ENCODE measurements at places on chromosomes 3 and 15.
A peak's percentile ranks its signal among the peaks of the same experiment; 100 is the strongest.

GRCh38 chr3:181943285-181943684 lies 231.6 kb downstream of the SOX2 start:
- no peak for DNase-seq

DNA sequence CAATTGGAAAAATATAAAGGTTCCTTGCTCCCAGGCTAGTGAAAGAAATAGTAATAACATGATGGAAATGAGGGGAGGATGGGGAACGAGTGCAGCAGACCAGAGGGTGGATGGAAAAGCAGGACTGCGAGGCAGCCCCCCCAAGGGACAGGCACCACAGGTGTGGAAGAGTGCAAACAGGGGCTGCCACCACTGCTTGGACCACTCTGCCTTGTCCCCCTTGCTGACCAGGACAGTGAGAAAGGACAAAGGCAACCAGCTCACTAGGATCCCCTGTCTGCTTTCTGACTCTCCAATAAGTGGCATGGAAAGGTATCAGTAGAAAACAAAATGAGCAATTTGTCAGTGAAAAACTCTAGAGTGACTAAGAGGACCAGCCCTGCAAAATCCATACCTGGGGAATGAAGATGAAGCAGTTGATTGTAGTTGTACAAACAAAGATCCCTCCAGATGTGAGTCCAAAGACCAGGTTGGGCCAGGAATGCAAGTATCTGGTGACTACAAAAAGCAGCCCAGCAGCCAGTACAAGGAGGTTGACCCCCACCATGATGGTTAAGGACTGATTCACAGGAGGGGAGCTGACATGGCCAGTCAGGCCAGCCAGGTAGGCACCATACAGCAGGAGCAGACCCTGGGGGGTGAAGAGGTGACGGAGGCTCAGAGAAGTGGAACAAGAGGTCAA lies 86.6 kb upstream of the GSK3B start:
- DNase-seq = no peak

GRCh38 chr3:187808527-187808895 lies 63.2 kb upstream of the BCL6 start:
- no peak for DNase-seq

GRCh38 chr3:18124501-18124900 lies 300.6 kb downstream of the SATB1 start:
- no peak for DNase-seq

DNA sequence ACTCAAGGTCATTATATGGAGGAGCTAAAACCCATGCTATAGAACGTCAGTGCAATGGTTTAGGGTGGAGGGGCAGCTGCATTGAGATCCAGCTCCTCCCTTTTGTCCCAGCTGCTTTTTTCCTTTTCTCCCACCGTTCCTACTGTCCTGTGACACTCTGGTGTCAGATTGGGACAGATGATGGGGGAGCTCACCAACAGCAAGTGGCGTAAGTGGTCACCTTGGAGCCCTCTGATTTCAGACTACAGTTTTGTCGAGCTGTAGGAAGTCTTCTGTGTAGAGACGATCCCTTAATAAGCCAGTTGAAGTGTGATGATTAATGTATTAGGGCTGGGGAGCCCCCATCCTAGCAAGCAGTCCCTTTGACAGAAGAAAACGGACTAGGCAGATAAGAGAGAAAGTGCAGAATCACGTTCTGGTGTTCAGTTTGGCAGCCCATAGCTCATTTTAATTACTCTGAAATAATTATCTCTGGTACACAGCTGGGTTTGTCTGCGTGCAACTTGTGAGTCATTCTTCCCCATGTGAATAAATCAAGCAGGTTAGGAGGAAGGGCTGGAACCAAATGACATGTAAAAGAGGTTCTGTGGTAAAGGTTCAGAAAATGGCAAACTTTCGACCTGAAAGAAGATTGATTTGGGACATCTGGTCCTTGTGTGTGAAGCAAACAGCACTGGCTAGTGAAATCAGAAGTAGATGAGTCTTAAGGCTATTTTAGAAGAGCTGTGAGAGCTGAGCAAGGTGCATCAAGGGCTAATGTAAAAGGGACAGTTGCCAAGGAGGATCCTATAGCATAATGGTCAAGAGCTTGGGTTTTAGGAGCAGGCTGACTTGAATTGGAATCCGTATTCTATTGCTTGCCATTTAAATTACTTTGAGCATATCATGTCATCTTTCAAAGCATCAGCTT lies 241.4 kb downstream of the EDEM1 start:
- DNase-seq = peak; percentile 2

DNA sequence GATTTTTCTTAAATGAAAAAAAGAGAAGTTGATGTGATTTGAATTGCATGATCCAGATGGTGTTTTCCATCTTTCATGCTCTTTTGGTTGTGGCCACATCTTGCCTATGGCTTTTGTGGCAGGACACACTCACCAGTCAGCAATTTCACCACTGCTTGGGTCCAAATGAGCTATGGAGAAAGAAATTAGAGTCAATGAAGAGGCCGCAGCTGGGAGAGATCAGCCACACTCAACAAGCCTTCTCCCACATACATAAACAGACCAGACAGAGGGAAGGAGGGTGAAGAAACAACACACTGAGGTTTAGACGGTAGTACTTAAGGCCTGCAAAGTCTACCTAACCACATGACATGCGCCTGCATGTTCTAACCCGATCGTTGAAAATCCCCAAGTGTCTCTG lies 110.7 kb upstream of the CDIN1 start:
- no peak for DNase-seq

Data from COR-L47 (cell line).